ENCODE measurements at places on chromosomes 5 and 9.

GRCh38 chr5:87746891-87747377 lies 334.2 kb upstream of the CCNH start:
- DNase-seq = no peak
- no peak overlapping the region for H3K27ac ChIP-seq
- no peaks in the 10 kb centered on the region for H3K4me1 ChIP-seq
- no peak overlapping the region for H3K4me3 ChIP-seq
- H3K36me3 ChIP-seq = no peaks in the 10 kb centered on the region

DNA sequence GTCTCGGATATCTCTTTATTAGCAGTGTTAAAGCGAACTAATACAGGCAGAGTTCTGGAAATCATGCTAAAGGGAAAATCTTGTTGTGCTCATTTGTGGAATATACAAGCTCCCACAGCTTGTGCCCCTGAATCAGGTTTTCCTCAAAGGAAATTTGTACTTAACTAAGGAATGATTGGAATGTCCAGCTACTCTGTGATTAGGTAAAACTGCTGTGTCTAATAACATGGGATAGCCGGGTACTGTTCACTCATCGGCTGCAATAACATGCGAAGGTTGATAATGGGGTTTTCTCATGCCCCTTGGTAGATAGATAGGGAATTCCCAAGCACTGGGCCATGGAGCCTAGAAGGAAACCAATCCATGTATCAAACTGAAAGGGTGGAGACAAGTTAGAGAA lies 306.7 kb downstream of the NR2F1-AS1 start:
- no peaks in the 10 kb centered on the region for H3K4me1 ChIP-seq
- no peak overlapping the region for H3K27ac ChIP-seq
- no peaks in the 10 kb centered on the region for H3K27me3 ChIP-seq
- DNase-seq = no peak
- no peaks in the 10 kb centered on the region for H3K36me3 ChIP-seq

DNA sequence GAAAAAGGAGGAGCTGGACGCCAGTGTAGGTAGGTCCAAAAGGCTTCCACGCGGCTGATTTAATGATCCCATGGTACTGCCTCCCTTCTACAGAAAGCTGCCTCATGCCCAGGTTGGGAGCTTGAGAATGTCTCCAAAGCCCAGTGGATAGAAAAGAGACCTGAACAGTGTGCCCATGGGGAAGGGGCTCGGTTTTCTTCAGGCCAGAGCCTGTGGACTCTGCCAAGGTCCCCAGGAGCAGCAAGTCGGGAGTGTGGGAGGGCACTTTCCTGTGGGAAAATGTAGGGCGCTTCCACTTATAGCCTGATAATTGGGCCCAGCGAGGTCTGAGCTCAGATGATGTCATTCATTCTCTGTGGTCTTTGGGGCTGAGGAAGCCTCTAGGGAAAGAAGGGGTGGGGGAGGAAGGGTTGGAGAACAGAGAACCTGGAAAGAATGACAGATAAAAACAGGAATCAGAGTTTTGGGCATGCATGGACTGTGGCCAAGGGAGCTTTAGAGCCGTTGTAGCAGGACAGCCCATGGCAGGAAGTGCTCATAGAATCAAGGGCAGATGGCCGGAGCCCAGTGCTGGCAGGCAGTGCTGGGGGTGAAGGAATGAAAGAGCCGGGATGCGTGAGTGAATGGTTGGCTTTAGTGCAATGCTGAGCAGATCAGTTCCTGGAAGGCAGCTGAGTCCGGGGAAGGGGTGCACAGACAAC lies 42.5 kb upstream of the SH3PXD2B start:
- H3K4me1 ChIP-seq = no peaks in the 10 kb centered on the region
- H3K27ac ChIP-seq = no peak overlapping the region
- peak; percentile 23 for DNase-seq

DNA sequence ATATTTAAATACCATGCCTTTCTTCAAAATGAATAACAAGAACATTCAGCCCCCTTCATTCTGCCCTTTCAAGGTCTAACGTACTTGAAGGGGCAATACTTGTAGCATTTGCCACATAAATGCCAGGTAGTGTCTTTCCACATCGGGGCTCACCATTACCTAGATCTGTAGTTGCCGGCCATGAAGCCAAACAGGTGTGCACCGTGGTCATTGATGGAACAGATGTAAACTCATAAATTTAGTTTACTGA lies 193.0 kb downstream of the CD180 start:
- DNase-seq = no peak
- peaks cover 9% of the 10 kb centered on the region for H3K27me3 ChIP-seq
- peaks cover 43% of the 10 kb centered on the region for H3K4me1 ChIP-seq

DNA sequence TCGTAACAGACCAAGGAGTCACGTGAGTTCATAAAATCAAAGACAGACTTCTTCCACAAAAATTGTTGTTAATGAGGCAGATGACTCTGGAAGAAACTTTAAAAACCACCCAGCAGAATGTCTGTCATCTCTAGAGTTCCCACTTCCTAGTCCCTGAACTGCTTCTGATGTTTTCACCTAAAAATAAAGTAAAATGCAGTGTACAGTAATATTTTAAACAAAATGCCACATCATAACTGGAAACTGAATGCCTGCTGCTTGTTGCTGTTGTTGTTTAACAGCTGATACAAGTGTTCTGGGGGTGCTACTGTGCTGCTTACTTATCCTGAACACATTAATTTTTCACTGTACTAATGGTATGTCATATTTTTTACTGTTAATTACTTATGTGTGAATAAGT lies 577.2 kb downstream of the MTRR start:
- no peaks in the 10 kb centered on the region for H3K36me3 ChIP-seq
- H3K27ac ChIP-seq = no peak overlapping the region
- no peak for DNase-seq
- H3K4me3 ChIP-seq = no peak overlapping the region

- DNase-seq = no peak
- H3K4me1 ChIP-seq = no peaks in the 10 kb centered on the region
- no peak overlapping the region for H3K27ac ChIP-seq
- H3K27me3 ChIP-seq = peaks cover 25% of the 10 kb centered on the region
- H3K4me3 ChIP-seq = no peak overlapping the region
- no peaks in the 10 kb centered on the region for H3K36me3 ChIP-seq
Measured at GRCh38 chr9:21943464-21943863, 50.7 kb downstream of the CDKN2A start.

DNA sequence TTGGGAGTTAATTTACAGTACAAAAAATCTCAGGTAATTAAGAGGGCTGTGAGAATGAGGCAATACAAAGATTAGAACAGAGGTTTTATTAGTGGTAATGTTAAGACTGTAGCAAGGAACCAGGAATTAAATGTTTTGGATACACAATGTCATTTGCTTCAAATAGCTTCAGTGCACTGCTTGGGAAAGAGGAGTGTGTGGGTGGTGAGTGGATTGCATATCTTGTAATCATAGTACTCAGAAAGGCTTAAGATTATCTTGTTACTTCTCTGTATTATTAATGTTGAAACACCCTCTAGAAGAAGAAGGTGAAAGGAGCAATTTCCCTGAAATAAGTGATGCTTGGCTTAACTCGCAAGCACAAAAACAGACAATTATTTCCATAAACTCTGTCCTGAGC lies 21.0 kb upstream of the TBCA start:
- no peak for DNase-seq
- H3K27ac ChIP-seq = no peak overlapping the region
- H3K4me1 ChIP-seq = peaks cover 6% of the 10 kb centered on the region
- H3K4me3 ChIP-seq = no peak overlapping the region

DNA sequence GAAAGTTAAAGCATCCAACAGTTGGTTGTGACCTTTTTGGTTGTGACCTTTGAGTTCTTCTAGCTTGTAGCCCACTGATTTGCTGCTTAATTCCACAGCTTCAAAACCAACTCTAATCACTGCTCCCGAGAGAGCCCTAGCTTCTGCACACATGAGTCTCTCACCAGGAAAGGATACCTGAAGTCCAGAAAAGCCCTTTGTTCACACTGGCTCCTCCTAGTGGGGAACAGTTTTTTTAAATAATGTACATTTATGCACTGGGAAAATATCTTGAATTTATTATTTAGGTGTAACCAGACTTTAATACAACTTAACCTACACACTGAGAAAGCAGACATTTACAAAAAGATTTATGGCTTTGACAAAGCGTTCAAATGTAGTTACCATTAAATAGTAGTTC lies 120.2 kb upstream of the CCDC152 start:
- peaks cover 18% of the 10 kb centered on the region for H3K27me3 ChIP-seq
- no peak for DNase-seq
- no peak overlapping the region for H3K4me3 ChIP-seq
- no peaks in the 10 kb centered on the region for H3K36me3 ChIP-seq
- H3K4me1 ChIP-seq = no peaks in the 10 kb centered on the region

DNA sequence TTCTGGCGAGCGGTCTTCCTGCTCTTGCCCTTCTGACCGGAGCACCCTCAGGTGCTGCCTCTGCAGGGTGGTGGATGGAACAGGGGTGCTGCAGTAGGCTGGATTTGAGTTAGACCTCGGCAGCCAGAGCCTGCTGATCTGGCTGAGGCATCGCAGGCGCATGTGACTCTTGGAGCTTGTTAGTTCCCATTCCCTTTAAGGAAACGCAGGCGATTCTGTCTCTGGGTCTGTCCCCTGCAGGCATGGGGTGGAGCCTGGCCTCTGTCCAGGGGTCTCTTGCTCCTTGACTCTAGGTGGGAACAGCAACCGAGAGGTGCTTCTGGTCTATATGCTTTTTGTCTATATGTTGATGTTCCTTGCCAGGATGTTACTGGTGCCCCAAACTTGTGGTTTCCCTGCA lies 3.1 kb downstream of the WNK2 start:
- H3K4me1 ChIP-seq = peaks cover 4% of the 10 kb centered on the region
- no peak for DNase-seq
- H3K27ac ChIP-seq = no peak overlapping the region
- no peaks in the 10 kb centered on the region for H3K36me3 ChIP-seq
- peaks cover 43% of the 10 kb centered on the region for H3K27me3 ChIP-seq
- H3K4me3 ChIP-seq = no peak overlapping the region

GRCh38 chr5:157630341-157630740 lies 21.9 kb downstream of the SOX30 start:
- H3K4me1 ChIP-seq = no peaks in the 10 kb centered on the region
- peaks cover 1% of the 10 kb centered on the region for H3K36me3 ChIP-seq
- H3K27me3 ChIP-seq = peaks cover under 1% of the 10 kb centered on the region
- no peak for DNase-seq
- no peak overlapping the region for H3K4me3 ChIP-seq
- H3K27ac ChIP-seq = no peak overlapping the region

DNA sequence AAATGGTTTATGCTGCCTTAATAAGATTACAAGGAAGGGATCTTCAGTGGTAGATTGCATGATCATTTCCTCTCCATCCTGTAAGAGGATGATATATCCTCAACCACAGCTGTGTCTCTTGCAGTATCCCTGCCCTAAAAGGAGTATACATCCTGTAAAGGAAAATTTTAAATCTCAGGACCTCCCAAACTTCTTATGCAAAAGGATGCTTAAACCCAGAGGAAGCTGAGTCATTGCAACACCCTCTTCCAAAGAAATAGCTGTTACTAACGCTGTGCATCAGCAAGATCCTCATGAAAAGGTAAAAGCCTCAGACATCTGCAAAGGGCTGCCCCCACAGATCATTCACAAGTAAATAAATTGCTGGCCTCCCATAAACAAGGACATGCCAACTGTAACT lies 599.0 kb downstream of the PRELID2 start:
- H3K36me3 ChIP-seq = no peaks in the 10 kb centered on the region
- no peak overlapping the region for H3K4me3 ChIP-seq
- no peaks in the 10 kb centered on the region for H3K27me3 ChIP-seq
- no peak overlapping the region for H3K27ac ChIP-seq

DNA sequence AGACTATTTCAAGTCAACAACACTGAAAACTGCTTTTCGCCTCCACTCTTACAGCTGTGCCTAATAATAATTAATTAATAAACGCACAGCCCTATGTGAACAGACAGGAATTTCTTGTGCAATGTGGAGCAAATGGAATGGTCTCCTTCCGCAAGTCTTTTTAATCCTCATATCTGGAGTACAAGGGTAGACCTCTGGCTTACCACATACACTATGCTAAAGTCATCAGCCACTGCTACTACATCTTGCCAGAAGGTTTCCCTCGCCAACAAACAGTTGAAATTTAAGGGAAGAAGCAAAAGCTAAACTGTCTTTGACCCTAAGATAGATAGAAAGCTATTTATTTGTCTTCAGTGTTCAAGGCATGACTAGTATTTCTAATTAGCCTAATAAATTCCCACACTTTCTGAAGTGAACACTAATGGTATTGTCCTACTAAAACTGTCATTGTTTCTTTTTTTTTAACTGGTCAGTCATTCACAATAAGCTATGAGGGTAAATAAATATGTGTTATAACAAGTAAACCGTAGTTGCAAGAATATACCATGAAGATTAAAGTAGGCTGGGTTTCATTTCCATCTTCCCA lies 63.9 kb downstream of the GOLPH3 start:
- H3K27me3 ChIP-seq = no peaks in the 10 kb centered on the region
- H3K36me3 ChIP-seq = peaks cover 37% of the 10 kb centered on the region
- H3K4me3 ChIP-seq = no peak overlapping the region
- no peak for DNase-seq

DNA sequence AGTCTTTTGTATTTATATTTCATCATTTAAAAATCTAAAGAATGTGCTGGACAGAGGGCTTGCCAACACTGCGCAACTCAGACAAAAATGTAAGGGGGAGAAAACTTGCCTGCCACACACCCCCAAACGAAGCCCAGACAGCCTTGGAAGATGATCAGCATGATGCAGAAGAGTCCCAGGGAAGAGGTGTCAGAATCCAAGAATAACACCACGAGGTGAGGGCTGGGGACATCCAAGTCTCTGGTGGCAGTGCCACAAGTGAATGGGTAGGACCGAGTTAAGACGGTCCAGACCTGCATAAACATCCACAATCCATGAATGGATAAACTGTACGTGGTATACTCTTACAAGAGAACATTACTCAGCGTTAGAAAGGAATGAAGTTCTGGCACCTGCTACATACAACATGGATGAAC lies 10.4 kb downstream of the EPB41L4B start:
- H3K27me3 ChIP-seq = peaks cover 50% of the 10 kb centered on the region
- peaks cover 4% of the 10 kb centered on the region for H3K4me1 ChIP-seq
- no peak overlapping the region for H3K27ac ChIP-seq
- H3K4me3 ChIP-seq = no peak overlapping the region

GRCh38 chr9:127980060-127980705 lies 606 bp downstream of the EEIG1 start:
- H3K4me3 ChIP-seq = peak overlapping the region; percentile 97
- H3K36me3 ChIP-seq = peaks cover 11% of the 10 kb centered on the region
- DNase-seq = no peak
